ENCODE measurements at places on chromosomes 6 and 20.

DNA sequence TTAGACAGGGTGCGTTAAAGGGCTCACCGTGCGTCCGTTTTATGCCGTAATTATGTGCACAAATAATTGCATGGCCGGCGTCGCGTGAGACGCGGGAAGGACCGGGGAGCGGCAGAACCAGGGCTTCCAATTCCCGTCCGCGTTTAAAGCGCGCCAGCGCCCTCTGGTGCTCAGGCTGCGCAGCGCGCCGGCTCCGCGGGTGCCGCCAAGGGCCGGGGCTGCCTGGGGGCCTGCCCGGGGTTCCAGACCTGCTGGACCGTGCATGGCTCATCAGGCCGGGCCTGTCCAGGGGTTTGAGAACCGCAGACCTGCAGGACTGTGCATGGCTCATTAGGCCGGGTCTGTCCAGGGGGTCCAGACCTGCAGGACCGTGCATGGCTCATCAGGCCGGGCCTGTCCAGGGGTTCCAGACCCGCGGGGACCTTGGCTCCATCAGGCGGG is 369.0 kb downstream of the THBS2 start:
- DNase-seq, result peak; percentile 68

GRCh38 chr20:53316206-53316937 is 277.3 kb downstream of the ZNF217 start:
- no peak for DNase-seq

DNA sequence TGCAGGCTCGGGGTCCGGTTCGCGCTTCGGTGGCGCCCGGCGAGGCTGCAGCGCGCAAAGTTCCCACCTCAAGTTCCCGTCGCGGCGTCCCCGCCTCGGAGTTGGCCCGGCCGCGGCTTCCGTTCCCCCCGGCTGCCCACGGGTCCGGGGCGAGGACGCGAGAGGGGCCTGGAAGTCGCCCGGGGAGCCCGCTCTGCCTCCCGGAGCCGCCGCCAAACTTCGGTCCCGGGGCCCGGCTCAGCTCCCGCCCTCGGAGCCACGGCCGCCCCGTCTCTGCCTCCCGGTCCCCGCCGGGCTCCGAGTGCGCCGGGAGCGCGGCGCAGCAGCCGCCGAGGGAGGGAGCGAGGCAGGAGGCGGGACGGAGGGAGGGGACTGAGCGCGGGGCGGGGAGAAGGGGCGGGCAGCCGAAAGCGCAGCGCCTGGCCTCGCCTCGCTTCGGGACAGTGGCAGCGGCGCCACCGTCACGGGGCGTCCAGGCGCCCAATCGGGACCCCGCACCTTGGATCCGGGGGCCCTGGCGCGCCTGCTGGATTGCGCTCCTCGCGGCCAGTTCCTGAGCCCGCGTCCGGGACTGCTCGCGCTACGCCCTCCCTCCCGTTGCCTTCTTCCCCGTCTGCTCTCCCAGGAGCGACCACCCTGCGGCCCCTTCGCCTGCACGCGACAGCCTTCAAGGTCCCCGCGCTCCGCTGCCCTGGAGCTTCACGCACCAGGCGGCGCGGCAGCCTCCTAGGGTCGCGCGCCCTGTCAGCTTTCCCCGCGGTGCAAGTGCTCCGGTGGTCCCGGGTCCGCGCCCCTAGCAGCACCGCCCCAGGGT is at the start of gene KCNG1:
KCNG1 (minus strand) TSS at position 305 of the 814 bp plus-strand sequence. CDS start 12,769 bp downstream, outside the sequence.
- DNase-seq, result peak; percentile 82

- DNase-seq, result no peak
Observed at GRCh38 chr20:62366370-62367135, 559 bp downstream of the LAMA5 start.

DNA sequence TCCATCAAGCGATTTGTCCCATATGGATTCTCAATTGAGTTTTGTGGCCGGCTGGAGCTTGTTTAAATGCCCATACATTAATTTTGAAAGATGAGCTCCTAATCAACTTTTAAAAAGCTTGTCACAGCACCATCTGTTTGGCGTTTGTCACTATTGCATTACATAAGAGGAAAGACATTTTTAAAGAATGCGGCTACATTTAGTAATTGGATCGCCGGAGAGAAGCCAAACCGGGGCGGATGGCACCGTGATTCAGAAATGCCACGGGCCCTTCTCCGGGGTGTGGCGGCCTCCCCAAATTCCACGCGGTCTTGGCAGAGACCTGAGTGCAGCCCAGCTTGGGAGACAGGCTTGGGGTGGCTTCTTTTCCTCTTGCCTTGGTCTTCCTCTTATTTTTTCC is 67.7 kb upstream of the ZNFX1 start:
- DNase-seq, result no peak

- no peak for DNase-seq
Observed at GRCh38 chr6:42441697-42442081, 10.0 kb downstream of the TRERF1 start.

GRCh38 chr6:41970436-41970846 is 28.8 kb upstream of the CCND3 start:
- DNase-seq, result no peak

DNA sequence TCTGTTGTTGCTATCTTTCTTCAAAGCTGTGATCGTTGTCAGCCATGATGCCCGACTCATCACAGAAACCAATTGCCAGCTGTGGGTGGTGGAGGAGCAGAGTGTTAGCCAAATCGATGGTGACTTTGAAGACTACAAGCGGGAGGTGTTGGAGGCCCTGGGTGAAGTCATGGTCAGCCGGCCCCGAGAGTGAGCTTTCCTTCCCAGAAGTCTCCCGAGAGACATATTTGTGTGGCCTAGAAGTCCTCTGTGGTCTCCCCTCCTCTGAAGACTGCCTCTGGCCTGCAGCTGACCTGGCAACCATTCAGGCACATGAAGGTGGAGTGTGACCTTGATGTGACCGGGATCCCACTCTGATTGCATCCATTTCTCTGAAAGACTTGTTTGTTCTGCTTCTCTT is 19.3 kb downstream of the ABCF1 start:
- DNase-seq, result no peak

- DNase-seq, result no peak
Observed at GRCh38 chr6:42029062-42029685, 21.1 kb upstream of the TAF8 start.
